Bronchial epithelial cell (primary cell): ENCODE measurements at places on chromosomes 2 and 18. TPM values are rescaled to one million over a fixed set of nuclear protein-coding genes. Genes with fewer than 3 reads are reported as not detected.
A peak's percentile ranks its signal among the peaks of the same experiment; 100 is the strongest.

DNA sequence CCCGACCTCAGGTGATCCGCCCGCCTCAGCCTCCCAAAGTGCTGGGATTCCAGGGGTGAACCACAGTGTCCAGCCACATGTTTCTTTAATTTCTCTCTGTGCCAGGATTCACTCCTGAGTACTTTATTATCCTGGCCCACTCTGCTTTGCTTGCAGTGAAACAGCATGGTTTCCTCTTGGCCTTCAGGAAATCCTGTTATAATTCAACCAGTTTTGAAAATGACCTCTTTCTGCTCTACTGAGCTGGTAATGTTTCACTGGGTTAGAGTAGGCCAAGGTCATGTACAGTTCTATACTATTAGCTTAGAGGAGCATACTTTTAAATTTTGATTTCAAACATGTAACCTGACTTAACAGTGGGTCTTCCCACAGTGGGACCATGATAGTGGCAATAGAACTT is 90.6 kb upstream of the PELI1 start:
- no peak for DNase-seq

DNA sequence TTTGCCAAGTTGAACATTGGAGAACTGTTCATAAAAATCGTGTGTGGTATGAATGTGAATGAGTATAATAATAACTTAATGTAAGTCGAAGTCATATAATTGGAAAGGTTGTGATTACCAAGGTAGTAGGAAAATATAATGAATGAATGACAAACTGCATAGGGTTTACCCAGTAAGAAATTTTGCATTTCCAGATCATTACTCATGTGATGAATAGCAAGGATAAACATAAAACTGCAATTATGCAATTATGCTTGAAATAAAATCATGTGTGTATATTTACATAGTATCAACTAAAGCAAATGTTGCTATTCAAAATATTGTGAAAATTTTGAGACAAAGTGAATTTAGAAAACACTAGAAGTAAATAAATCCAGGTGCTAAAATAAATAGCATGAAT is 1108.7 kb upstream of the TMEFF2 start:
- peak; percentile 3 for DNase-seq

RFTN2 gene
- under 0.01 and 0.13 TPM in 2 replicates for total RNA-seq

CIB4 gene
- not detected in 2 replicates for total RNA-seq

OR6B2 gene
- total RNA-seq, result not detected in 2 replicates
